HFF-Myc (cell line): ENCODE measurements at places on chromosomes 3 and 15.

- DNase-seq = no peak
These were observed 4.4 kb upstream of the SSR3 start for GRCh38 chr3:156559321-156559720.

DNA sequence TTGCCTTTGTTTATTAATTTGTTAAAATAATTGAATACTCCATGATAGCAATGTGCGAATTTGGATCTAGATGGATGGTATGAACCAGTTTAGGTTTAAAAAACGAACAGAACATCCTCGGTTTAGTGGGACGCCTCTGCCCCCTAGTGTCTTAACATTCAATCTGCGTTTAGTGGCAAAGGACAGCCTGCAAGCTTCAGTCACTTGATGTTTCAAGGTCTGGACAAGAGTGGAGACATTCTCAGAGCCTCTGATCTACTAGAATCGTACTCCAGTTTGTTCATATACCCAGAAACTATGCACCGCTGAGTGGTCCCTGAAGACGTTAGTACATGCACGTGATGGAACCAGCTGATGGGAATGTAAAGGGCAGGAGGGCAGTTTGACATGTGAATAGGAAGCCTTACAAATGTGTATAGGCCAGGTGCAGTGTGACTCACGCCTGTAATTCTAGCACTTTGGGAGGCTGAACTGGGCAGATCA is 17.8 kb upstream of the ATP13A4 start:
- DNase-seq = peak; percentile 35

DNA sequence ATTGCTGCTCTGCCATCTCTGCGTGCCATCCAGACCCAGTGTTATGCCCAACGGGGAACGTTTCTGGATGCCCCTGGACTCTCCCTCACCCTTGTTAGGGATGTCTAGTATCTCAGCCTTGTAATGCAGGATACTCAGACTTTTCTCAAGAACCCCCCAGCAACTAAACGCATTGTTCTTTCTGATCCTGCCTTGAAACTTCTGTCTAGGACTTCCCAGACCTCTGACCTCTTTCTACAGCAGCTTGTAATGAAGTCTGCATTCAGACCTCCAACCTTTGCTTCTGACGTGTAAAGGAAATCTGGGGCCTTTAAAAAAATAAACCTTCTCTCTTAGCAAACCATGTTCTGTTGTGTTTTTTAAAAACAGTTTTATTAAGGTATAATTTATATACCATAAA is 139.5 kb downstream of the KCNAB1 start:
- DNase-seq = no peak

- no peak for DNase-seq
These were observed 154.0 kb upstream of the GOLGA6L4 start for GRCh38 chr15:84081391-84082168.

DNA sequence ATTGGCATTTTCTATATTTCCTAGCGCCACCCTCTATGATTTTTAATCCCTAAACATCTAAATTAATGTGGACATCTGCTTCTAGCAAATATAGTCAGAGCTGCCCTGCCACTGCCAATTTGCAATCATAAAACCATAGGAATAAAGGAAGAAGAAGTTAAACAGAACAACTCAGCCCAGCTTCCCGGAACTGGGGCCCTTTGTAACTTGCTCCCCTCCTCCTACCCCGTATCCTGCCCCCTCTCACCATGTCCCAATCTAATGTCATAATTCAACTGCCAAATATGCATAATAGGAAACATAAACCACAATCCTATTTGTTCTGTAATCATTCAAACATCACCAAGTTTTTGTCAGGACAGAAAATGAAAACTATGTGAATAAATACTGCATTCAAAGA is 74.4 kb upstream of the ACP3 start:
- DNase-seq = no peak

GRCh38 chr15:89783111-89783860 is 7.2 kb downstream of the MESP2 start:
- peak; percentile 50 for DNase-seq

DNA sequence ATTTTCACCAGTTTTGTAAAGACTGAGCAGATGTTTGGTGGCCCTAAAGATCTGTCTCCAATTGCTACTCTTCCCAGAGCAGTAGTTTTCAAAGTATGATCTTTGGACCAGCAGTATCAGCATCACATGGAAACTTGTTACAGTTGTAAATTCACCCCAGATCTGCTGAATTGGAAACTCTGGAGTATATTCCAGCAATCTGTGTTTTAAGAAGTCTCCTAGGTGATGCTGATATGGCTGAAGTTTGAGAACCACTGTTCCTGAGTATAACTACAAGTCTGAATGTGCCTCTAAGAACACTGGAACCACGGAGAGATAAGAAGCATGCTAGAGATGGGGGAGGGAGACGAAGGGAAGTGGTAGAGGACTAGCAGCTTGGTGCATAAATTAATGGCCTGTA is 45.7 kb downstream of the NUDT16 start:
- DNase-seq = no peak
